ENCODE measurements at places on chromosomes 5 and 9. TPM values are rescaled to one million over a fixed set of nuclear protein-coding genes. Genes with fewer than 3 reads are reported as not detected.

Gene DIRAS2
- not detected for total RNA-seq

Gene IL5
- not detected for total RNA-seq

Gene GDNF
- total RNA-seq: 0.03 TPM

Gene LRRC19
- total RNA-seq: not detected

Gene SPATA31D3
- total RNA-seq: not detected

Gene C9orf153
- 0.21 TPM for total RNA-seq

Gene TRIM36
- 1.8 TPM for total RNA-seq

Gene MAMDC2
- total RNA-seq: 0.16 TPM

Gene GRM6
- total RNA-seq: not detected

Gene CKMT2
- not detected for total RNA-seq

Gene GABRB2
- not detected for total RNA-seq
